ENCODE measurements at places on chromosomes 5 and 9.

DNA sequence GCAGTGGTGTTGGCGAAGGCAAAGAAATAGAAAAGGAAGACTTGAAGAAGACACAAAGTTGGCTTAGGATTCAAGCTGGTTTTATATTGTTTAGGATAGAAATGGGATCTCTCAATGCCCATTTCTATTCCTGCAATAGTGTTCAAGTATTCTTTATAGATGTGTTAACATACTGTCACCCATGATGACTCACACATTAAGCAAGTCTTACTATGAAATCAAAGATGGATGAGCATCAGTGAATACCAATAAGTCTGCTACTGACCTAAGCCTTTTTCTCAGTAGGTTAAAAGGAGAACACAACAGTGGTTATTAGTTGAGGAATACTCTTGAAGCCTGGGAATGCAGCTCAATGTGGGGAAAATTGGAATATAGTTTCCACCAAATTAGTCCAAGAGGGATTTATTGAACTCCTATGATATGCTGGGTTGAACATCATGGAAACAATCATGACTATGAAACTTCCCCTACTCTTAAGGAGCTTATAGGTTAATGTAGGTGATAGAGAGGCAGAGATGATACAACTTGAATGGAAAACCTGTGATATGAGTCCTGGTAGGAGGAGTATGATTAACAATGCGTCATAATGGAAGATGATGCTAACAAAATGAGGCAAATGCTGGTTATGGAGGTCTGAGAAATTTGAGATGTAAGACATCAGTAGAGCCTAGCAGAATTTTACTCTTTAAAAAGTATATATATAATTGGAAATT, 417.1 kb upstream of the DAP start:
- DNase-seq, result no peak

DNA sequence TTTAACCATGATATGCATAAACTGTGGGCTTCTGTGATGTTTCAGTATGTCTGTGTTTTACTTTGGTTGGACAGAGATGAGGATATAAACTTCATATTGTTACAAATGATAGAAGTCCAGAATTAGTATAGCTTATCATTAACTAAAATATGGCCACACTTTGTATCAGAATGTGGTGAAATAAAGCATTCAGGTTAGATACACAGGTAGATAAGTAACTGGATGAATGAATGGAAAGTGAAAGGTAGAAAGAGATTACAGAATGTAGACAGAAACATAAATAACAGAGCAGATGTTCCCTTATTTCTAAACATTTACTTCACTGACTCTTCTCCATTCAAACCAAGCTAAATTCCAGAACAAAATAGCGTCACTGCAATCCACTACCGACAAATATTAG, 1033.8 kb downstream of the CDH18 start:
- no peak for DNase-seq

DNA sequence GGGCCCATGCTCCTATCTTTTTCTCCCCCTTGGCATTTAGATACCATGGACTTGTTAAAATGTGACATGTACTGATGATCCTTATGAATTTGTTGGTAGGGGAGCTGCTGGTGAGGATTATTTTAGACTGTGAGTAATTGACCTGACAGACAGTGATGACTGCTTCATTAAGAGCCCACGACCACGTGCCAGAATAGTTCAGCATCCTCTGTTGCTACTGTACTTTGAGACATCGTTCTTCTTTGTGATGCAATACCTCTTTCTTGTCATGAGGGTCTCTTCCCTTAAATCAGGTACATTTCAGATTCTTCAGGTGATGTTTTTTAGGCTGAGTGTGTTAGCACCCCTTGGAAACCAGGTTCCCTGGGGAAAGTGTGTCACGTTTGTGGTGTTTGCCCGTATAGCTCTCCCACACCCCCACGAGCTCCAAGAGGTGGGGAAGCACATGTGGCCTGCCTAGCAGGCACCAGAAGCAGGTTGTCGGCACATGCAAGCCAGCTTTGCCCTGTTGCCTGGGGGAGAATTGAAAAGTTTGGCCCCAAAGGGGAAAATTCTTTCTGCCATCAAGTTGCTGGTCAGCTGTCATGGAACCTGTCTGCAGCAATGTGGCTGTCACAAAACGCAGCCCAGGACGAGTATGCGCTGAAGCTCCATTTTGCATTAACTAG, 25.1 kb downstream of the QRFP start:
- DNase-seq, result no peak

DNA sequence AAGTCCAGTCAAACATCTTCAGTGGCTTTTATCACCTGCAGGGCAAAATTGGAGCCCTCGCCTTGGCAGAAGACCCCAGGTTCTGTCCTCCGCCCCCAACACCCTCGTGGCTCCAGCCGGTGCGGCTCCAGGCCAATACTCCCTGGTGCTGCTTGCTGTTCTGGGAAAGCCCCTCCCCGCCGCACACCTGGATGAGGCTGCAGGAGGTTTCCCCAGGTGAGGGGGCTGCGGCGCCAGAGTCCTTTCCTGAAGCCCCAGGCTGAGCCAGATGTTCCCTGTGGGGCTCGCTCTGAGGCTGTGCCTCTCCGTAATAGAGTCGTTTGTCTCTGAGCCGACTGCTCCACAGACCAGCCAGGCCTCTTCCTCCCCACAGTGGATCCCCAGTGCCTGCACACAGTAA, 375.4 kb upstream of the IRX1 start:
- no peak for DNase-seq

- no peak for DNase-seq
These were observed 80.0 kb upstream of the NFIL3 start for GRCh38 chr9:91503673-91504081.

- DNase-seq, result no peak
These were observed 23.4 kb downstream of the PROP1 start for GRCh38 chr5:177972613-177973012.

DNA sequence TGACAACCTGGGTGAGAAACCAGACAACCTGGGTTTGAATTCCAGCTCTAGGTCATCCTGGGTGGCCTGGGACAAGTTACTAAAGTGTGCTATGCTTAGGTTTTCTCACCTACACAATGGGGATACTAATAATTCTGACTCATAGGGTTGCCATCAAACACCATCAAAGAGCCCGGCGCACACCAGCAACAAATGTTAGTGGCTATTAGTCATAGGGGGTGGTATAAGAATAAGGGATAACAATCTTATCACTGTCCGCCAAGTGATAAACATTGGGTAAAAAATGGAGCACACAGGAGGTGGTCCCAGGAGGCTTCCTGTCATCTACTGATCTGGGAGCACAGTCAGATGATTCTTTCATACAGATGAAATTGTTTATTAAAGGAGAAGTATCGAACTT, 61.4 kb upstream of the AFAP1L1 start:
- no peak for DNase-seq

GRCh38 chr5:179191506-179192184, 131.5 kb downstream of the ZNF354C start:
- DNase-seq, result no peak

GRCh38 chr5:87746341-87746740, 333.6 kb upstream of the CCNH start:
- DNase-seq, result no peak

All from NCI-H1105 treated with DMSO at 0.1 percent for 48 hours (cell line).